Body of pancreas (tissue), 4 donors: ENCODE measurements at places on chromosomes 2 and 18.

DNA sequence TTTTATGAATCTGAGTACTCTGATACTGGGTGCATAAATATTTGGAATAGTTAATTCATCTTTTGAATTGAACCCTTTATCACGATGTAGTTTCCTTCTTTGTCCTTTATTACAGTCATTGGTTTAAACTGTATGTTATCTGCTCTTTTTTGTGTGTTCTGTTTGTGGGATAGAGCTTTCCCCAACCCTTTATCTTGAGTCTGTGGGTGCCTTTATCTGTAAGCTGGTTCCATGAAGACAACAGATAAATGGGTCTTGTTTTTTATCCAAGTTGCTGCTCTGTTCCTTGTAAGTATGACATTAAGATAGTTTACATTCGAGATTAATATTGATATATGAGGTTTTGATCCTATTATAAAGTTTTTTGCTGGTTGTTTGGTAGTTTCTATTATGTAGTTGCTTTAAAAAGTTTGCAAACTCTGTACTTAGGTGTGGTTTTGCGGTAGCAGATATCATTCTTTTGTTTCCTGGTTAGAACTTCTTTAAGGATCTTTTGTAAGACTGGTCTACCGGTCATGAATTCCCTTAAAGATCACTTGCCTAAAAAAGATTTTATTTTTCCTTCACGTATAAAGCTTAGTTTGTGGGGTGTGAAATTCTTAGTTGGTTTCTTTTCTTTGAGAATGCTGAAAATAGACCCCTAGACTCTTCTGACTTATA, 1451.3 kb upstream of the SLC39A10 start:
- no peak for DNase-seq

DNA sequence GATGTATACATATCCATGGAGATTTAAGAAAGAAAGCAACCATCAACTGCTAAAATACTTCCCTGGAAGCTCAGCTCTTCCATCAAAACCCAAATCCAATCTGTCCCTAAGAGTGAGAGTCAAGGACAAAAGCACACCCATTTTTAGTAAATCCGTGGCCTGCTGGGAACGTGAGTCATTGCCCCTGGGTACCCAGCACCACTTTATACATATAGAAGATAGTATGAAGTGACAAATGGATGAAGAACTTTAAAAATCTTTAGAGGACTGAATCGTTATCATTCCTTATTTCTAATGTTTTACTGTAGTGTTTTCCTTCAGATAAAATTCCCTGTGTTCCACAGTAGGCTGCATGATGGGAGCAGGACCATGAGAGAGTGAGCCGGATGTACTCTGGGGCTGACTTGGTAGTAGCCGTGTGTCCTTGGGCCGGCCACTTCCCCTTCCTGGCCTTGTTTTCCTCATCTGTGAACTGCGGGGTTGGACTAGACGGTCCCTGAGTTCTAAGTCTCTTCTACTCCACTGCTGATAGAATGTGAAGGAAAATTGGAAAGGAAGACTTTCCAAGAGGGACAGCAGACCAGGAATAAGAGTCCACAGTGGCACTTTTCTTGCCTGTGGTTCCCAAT, 28.5 kb upstream of the CEP68 start:
- DNase-seq = no peak

DNA sequence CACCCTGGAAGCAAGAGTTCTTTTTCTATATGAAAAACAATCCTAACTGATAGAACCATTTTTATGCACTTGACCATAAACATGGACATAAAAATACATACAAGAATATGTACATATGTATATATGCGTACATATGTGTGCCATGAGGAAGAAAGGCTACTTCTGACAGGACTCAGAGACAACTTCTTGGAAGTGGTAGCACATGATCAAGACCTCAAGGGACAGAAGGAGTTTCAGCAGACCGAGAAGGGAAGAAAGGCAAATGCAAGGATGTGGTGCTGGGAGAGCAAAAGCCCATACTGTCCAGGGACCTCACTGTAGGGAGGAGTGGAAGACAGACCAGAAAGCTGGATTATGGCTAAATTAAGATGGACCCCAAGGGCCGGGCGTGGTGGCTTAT, 11.4 kb upstream of the NPAS2 start:
- DNase-seq = no peak

DNA sequence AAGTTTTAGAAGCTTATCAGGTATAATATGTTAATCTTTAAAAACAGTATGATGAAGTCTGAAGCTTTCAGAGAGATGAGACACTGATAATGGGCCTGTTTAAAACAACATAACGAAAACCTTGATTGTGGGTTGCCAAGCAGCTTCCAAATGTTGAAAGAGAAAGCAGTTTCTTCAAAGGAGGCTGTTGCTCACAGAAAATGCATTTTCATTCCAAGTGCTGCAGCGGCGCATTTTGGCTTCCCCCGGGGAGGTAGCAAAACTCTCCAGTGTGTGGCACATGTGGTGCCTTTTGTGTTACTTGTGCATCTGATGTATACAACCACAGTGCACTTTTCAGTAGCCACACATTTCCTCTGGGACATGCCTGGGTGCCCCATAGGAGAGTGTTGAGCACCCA, 66.1 kb downstream of the TMEFF2 start:
- DNase-seq = no peak
